ENCODE measurements at places on chromosomes 7 and 10.

GRCh38 chr7:50156163-50156562 lies 63.1 kb upstream of the ZPBP start:
- no peak for DNase-seq

- no peak for DNase-seq
These were observed 89.6 kb downstream of the FOXL3 start for GRCh38 chr7:379456-380138.

DNA sequence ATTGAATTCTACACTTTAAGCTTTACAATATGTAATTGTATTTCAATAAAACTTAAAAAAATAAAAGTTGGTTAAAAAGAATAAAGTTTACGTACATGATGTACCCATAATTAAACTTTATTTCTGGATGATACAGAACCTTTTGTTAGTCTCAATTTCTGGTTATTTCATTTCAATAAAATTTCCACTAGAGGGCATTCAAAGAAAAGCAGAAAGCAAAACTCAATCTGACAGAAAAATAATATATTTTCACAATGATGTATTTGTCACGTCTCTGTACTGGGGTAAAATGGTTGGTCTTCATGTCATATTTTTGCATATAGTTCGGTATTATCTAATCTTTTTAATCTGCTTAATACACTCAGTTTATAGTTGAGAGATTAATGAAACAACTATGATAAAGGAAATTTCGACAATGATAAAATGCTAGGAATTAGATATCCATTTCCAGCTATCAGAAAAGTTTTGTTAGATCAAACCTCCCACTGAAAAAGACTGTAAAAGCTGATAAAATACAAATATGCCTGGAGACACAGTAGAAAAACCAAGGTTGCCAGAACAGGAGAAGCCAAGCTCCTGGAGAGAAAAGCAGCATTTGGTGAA lies 27.4 kb downstream of the ASZ1 start:
- DNase-seq = no peak

GRCh38 chr7:7751243-7752092 lies 33.1 kb upstream of the RPA3 start:
- DNase-seq = no peak

- DNase-seq = no peak
These were observed 1.2 kb downstream of the CALY start for GRCh38 chr10:133335246-133336117.

DNA sequence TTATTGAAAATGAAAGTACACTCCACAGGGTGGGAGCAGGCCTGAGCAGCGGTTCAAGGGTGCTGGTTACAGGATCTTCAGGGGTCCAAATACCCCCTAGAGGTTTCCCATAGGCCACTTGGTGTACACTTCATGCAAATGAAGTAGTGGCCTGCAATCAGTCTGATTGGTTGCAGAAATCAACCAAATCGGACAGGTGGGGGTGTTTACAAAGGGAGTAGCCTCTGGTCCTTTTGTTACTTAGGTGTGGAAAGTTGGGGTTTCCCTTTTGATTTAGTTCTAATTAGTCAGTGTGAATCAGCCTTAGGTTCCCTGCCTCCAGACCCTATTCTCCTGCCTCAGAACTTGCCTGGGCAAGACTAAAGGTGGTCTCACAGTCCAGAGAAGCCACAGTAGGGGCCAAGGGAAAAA lies 49.6 kb downstream of the SYPL1 start:
- DNase-seq = no peak

Measured in GM12864 (cell line).